ENCODE measurements at places on chromosomes 6 and 20. TPM values are rescaled to one million over a fixed set of nuclear protein-coding genes. Genes with fewer than 3 reads are reported as not detected.

B3GAT2 gene
- total RNA-seq = 18.6 TPM

PNLDC1 gene
- not detected for total RNA-seq

OLIG3 gene
- not detected for total RNA-seq

FOXP4 gene
- total RNA-seq = 0.94 TPM

TBXT gene
- not detected for total RNA-seq

HLA-G gene
- total RNA-seq = not detected

DEFB132 gene
- total RNA-seq = not detected

LY6G6D gene
- not detected for total RNA-seq

BEND6 gene
- 27.1 TPM for total RNA-seq

All from occipital lobe (tissue), 3 donors.